ENCODE measurements at places on chromosomes 3 and 15. TPM values are rescaled to one million over a fixed set of nuclear protein-coding genes. Genes with fewer than 3 reads are reported as not detected.

ITGA11 gene
- total RNA-seq, result 0.73 TPM

COL8A1 gene
- 0.10 TPM for total RNA-seq

FGF12 gene
- not detected for total RNA-seq

SETD2 gene
- 41.5 TPM for total RNA-seq

UBL7 gene
- total RNA-seq, result 54.7 TPM

GOLGA8N gene
- total RNA-seq, result 13.2 TPM

CAMP gene
- total RNA-seq, result not detected

AHSG gene
- not detected for total RNA-seq

SLC28A2 gene
- total RNA-seq, result not detected

IMPG2 gene
- 0.25 TPM for total RNA-seq

PLSCR1 gene
- total RNA-seq, result 218 TPM

RBM5 gene
- 169 TPM for total RNA-seq

MED12L gene
- total RNA-seq, result 1.6 TPM

PARP15 gene
- 48.2 TPM for total RNA-seq

RNF168 gene
- total RNA-seq, result 45.0 TPM

KIF23 gene
- total RNA-seq, result 60.8 TPM

WDR93 gene
- not detected for total RNA-seq

CCR2 gene
- 174 TPM for total RNA-seq

GUCA1C gene
- total RNA-seq, result not detected

PIGZ gene
- total RNA-seq, result 1.8 TPM

TERB2 gene
- not detected for total RNA-seq

SLC22A13 gene
- 0.28 TPM for total RNA-seq

SI gene
- not detected for total RNA-seq

CCDC9B gene
- total RNA-seq, result 2.6 TPM

IP6K2 gene
- total RNA-seq, result 57.8 TPM

EXD1 gene
- not detected for total RNA-seq

FEZF2 gene
- total RNA-seq, result not detected

TRIM71 gene
- total RNA-seq, result not detected

ZNF80 gene
- total RNA-seq, result 0.28 TPM

IQCF5 gene
- total RNA-seq, result not detected

CHRD gene
- not detected for total RNA-seq

PLA1A gene
- not detected for total RNA-seq

FGD5 gene
- not detected for total RNA-seq

CYP1A2 gene
- total RNA-seq, result not detected

NAALADL2 gene
- total RNA-seq, result not detected

HTR3E gene
- not detected for total RNA-seq

OR5K2 gene
- not detected for total RNA-seq

SNURF gene
- total RNA-seq, result 16.0 TPM

FILIP1L gene
- 1.9 TPM for total RNA-seq

FBXO22 gene
- 33.1 TPM for total RNA-seq

KLHL40 gene
- not detected for total RNA-seq

USF3 gene
- 20.1 TPM for total RNA-seq

LCTL gene
- not detected for total RNA-seq

Data from activated CD4-positive, alpha-beta memory T cell treated with anti-CD3 and anti-CD28 coated beads, Interleukin-2, amount 10 ng/mL, durations not matched to agents 7 days and 5 days (primary cell).